Urinary bladder (tissue), 4 donors: ENCODE measurements at places on chromosomes 12 and 14.

DNA sequence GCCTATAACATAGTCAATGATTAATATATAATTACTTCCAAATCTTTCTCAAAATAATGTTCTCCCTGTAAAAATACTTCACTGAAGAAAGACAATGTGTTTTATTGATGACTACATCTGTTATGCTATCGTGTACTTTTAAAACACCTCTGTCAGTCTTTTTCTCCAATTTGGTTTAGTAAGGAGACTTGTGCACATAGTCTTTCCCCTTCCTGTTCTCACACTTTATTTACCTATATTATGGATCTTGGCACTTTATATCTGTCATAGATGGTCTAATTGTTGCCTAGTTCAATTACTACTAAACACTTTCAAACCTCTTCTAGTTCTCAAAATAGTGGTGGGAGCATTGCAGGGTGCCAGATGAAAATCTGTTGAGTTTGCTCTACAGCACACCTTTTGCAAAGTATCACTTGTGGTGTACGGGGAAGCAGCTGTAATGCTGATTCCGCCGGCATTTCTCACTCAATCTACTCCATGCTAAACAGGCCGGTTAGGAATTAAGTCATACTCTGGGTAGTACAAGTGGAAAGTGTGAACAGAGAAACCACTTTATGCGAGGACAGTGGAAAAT is 1.1 kb upstream of the INSM2 start:
- DNase-seq, result no peak

DNA sequence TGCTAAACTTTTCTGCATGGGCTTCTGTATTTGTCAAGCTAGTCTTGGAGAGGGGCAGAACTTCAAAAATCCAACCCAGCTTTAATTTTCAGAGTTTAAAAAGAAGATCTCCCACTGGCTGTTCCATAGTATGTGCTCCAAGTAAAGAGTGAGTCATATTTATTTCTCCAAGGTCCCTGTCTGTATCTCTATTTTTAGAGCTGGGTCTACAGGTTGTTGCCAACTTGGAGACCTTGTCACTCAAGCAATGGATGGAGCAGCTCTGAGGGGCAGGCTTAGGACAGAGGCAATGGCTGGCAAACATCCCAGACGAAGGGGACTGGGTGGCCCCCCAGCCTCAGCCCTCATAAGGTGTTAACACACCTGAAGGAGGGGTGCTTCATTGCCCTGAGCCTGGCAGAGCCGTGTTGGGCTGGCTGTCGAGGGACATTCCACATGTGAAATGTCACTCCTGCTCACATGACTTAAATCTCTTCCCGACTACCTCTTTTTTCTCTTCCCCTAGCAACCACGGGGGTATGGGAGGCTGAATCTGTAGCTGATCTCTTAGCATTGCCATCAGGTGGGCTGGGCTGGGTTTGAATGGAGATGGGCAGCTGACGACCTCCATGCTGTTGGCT is 103.1 kb downstream of the SMOC1 start:
- no peak for DNase-seq

GRCh38 chr14:24798911-24799462 is 165.0 kb upstream of the GZMB start:
- no peak for DNase-seq

GRCh38 chr14:62084020-62084419 is 321.8 kb downstream of the SNAPC1 start:
- DNase-seq, result no peak
